NCI-H1694 (cell line): ENCODE measurements at places on chromosomes 2 and 18.

DNA sequence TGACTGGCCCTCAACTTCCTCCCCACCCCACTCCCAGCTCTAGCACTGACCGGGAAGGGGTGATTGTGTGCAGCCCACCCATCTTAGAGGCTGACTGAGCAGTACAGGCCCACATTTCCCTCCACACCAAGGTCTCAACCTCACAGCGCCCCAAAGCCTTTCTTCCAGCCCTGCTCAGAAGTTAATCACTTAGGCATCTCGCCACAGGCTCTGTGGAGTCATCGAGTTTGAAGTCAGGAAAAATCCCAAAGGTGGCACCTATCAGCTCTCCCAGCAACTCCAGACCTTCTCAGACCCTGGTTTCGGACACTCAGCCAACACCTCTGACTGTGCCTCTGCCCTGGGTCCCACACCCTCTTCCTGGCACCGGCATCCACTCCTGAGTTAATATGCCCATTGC lies 43.0 kb upstream of the GLI2 start:
- DNase-seq = no peak

- DNase-seq = no peak
These were observed 100.3 kb upstream of the NEDD4L start for GRCh38 chr18:57943723-57944122.

DNA sequence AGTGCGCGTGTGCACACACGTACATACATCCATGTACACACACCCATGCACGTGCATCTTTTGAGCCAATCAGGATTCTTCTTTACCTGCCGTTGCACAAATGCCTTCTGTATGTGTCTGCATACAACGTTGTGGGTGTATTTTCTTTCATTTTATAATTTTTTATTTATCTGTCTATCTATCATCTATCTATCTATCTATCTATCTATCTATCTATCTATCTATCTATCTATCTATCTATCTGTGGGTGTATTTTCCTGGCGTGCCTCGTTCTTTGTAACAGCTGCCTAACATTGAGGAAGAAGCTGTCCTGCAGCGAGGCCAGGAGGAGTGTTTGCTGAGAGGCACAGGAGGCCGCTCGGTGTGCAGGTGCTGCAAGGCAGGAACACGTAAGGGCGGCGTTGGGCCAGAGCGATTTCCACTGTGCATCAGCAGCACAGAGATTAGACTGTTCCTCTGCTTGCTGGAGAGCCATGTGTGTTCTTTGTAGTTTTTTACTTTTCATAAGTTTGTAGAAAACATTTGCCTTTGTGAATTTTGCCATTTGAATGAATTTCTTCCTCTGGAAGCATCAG lies 84.4 kb downstream of the DGKD start:
- no peak for DNase-seq

- DNase-seq = no peak
These were observed 633 bp downstream of the BCL2 start for GRCh38 chr18:63318889-63319382.

- DNase-seq = no peak
These were observed 10.8 kb downstream of the GPR35 start for GRCh38 chr2:240635998-240636547.

- no peak for DNase-seq
These were observed 106.5 kb upstream of the TMEM200C start for GRCh38 chr18:6001867-6002266.

DNA sequence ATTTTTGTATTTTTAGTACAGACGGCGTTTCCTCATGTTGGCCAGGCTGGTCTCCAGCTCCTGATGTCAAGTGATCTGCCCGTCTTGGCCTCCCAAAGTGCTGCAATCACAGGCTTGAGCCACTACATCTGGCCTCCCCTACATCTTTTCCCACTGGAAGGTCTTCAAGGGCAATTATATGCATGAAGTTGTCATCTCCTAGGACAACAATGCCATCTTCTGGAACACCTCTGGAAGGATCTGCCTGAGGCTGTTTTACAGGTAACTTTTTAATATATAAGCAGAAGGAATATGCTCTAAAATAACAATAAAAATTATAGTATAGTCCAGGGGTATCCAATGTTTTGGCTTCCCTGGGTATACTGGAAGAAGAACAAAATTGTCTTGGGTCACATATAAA lies 321.4 kb downstream of the AFF3 start:
- DNase-seq = no peak

GRCh38 chr2:224400886-224401632 lies 848 bp downstream of the FAM124B start:
- no peak for DNase-seq

DNA sequence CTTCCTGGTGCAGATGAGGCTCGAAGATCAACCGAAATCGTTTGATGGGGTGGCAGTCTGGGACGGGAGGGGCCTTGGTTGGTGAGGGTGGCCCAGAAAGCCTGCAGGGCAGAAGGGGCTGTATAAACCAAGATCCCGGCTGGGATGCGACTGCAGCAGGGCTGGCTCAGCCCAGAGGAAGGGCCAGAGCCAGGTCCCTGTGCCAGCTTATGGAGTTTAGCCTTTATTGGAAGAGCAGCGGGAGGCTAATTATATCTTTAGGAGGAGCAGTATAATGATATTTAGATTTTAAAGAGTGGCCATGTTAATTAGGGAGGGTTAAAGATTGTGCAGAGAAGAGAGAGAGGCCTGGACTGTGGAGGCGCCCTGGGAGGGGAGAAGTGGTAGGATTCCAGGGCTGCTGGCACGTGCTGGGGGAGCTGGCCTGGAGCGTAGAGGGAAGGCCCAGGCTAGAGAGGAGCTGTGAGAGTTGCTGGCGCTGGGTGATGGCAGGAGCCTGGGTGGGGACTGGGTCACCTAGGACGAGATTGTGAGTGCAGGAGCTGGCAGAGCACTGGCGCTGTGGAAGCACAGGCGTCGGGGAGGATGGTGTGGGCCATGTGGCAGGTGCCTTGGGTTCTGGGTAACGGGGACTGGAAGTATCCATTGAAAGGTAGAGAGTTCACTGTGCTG lies 25.1 kb downstream of the TRAF3IP1 start:
- no peak for DNase-seq

DNA sequence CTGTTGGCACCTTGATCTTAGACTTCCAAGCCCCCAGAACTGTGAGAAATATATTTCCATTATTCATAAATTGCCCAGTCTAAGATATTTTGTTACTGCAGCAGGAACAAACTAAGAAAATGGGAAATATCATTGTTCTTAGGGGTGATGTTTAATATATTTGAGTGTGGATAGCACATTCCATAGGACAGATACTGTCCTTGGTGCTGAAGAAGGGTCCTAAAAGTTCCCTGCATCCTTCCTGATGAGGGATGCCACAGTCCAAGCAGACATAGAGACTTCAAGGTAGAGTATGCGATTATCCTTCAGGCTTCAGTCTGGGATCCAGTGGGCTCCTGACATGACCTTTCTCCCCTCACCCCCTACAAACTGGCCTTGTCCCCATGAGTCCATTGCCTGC lies 689.0 kb downstream of the TDRD15 start:
- DNase-seq = no peak

- DNase-seq = no peak
These were observed 70.8 kb upstream of the CDC42EP3 start for GRCh38 chr2:37742286-37742685.

DNA sequence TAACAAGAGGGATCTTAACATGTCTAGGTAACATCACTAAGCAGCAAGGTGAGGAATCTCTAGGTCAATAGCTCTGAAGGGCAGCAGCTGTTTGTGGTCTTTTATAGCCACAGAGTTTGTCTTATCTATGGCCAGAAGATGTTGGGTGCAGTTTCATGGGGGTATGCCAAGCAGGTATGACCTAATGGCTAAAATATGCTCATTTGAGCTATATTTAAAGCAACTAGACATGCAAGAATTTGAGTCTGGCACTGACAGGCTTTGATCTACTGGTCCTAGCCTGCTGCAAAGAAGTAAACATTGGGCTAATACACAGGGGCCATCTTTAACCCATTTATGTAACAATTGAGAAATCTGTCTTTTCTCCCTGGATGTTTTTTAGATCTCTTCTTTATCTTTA lies 13.9 kb upstream of the UGP2 start:
- DNase-seq = no peak

GRCh38 chr2:113890253-113891235 lies 655 bp downstream of the ACTR3 start:
- DNase-seq = no peak

GRCh38 chr2:2647141-2647541 lies 316.1 kb upstream of the MYT1L start:
- no peak for DNase-seq

GRCh38 chr18:36114251-36114650 lies 14.9 kb downstream of the SLC39A6 start:
- DNase-seq = no peak

DNA sequence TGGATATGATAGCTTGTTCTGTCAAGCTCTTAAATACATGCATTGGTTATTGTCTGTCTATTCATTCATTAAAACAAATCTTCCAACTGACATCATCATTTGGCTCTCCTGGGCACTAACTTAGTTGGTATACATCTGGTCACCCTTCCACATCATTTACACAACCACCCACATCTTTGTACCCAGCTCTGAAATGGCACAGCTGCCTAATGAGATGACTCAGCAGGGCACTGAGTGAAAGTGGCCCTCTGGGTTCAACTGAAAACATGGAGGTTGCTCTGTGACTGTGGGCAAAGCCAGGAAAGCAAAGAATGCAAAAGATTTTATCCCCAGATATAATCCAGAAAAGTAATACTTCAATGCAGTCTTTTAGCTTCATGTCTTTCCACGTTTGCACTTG lies 234.0 kb upstream of the MAP2 start:
- peak; percentile 36 for DNase-seq

DNA sequence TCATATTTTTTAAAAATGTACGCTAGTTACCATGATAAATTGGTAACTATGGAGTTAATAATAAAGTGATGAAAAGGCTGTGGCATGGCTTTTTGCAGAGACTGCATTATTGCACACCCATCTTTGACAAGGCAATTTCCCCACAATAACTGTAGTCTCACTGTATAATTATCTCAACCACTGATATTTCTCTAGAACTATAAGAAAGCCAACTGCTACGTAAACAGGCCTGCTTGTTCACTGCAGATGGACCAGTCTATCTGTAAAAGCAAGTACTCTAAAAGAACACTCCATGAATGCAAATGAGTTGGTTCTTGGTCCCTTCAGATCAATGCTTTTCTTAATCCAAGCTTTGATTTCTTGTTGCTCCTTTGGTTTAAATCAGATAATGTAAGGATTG lies 218.7 kb downstream of the RBM43 start:
- DNase-seq = no peak

- DNase-seq = no peak
These were observed 314.2 kb upstream of the LRP1B start for GRCh38 chr2:142445023-142445422.

GRCh38 chr2:20182241-20182931 lies 42.5 kb downstream of the SDC1 start:
- DNase-seq = no peak
